ENCODE measurements at places on chromosomes 12 and 14. TPM values are rescaled to one million over a fixed set of nuclear protein-coding genes. Genes with fewer than 3 reads are reported as not detected.

The DUSP16 gene
- 47.2 TPM for total RNA-seq

GRCh38 chr14:22872033-22872832 lies 693 bp downstream of the LRP10 start:
- DNase-seq, result peak; percentile 87

- DNase-seq, result peak; percentile 91
Measured at GRCh38 chr12:69154585-69155363, 84.6 kb upstream of the CPSF6 start.

DNA sequence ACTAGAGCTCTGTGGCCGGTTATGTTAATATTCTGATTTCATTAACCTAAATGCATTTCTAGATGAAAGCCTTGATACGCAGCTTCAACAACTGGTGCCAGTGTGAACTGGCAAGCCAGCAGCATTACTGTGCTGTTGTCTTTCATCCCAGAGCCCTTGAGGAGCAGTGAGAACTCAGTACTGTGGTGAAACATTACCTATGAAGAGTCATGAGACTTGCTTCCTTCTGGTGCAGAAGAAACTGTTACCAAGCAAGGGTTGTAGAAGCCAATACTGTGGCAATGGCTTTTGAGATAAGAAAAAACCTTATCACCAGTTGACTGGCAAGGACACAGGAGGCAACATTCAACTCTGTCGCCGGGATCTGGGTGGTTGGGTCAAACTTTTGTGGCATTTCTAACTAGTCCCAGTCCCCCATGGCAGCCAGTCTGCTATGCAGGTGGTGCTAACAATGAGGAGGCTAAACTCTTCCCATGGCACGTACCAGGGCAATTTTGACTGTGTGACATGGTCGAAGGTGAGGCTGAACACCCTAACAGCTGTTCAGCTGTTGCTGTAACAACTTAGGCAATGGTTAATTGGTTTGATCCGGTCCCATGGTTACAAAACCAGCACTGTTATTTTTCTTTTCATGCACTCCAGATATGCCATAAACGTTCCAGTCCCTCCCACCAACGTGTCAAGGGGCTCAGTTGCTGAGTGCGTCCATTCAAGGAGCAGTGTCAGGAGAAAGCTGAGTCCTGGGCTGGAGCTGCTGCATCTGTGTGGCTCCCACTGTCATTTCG lies 12.6 kb upstream of the LGALS3 start:
- DNase-seq, result no peak

DNA sequence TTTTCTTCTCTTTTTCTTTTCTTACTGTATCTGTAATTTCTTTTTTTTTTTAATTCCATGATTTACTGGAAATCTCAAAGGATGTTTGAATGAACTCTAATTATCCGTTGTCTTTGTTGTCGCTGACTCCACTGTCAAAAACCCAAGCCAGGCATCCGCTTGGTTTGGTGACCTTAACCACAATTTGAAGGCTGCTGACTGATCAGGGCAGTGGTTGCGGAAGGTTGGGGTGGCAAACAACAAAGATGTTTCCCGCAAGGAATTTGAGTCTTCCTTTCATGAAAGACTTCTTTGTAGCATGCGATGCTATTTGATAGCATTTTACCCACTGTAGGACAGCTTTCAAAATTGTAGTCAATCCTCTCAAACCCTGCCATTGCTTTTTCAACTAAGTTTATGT lies 1013.8 kb downstream of the DIO2 start:
- no peak for DNase-seq

GRCh38 chr12:4037747-4038312 lies 164.6 kb upstream of the PARP11 start:
- peak; percentile 51 for DNase-seq

DNA sequence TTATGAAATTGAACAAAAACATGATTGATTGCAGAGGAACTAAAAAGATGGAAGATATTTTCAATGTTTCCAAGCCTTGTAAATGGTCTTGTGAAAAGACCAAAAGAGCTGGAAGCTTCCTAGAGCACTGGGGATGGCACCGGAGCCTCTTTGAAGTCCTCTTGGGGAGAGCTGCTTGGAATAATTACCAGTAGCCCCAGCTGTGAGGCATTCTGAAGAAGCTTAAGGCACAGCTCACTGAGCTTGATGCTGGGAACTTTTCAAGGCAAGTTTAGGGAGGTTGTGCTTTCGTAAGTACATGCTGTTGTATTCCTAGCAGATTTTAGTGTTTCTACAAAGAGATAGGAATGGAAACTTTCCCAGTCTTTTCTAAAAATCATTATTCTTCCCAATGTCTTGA lies 13.9 kb downstream of the PDZRN4 start:
- DNase-seq, result no peak
